Lower leg skin (tissue), 4 donors: ENCODE measurements at places on chromosomes 1 and 21.

- DNase-seq: no peak
Observed at GRCh38 chr1:248793592-248793991, 32.1 kb downstream of the SH3BP5L start.

DNA sequence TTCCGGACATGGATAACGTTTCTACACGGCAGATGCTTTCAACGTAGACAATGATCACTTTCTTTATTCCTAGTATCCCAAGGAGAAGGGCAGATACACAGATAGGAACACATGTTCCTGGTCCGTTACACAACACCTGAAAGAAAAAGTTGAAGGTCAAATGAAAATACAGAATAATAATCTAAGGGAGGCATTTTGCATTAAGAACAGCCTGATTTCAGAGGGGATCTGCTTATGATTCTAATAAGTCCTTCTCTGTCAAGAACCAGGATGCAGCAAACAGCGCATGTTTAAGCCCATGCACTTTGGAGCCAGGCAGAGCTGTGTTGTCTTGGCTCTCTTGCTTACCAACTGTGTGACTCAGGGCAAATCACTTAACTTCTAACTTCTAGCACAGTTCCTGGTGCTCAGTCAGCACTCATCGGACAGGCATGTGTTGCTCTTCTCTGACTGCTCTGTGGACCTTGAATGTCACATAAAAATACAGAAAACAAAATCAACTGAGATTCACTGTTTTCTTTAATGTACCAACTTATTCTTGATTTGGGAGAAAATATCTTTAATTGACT, 56.3 kb upstream of the CNN3 start:
- DNase-seq: no peak

- DNase-seq: peak; percentile 88
Observed at GRCh38 chr1:166164995-166165660, 1.7 kb downstream of the FAM78B start.

GRCh38 chr1:53134042-53134485, 8.4 kb downstream of the SLC1A7 start:
- DNase-seq: peak; percentile 56

- no peak for DNase-seq
Observed at GRCh38 chr21:20701235-20701634, 297.0 kb upstream of the NCAM2 start.

DNA sequence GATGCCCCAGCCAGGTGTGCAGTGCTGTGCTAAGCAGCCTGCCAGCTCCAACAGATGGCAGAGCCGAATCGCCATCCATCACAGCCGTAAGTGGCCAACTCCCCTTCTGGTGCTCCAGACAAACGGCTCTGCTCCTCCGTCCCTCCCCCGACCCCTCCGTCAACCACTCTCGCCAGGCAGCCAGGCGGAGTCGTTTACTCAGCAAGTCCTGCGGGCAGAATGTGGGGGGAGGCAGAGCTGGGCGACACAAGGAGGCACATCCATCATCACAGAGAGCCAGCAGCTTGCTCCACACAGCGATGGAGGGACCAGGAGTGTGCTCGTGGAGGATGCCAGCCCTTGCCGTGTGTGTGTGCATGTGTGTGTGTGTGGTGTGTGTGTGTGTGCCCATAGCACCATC, 206.6 kb upstream of the GRIK3 start:
- DNase-seq: no peak

DNA sequence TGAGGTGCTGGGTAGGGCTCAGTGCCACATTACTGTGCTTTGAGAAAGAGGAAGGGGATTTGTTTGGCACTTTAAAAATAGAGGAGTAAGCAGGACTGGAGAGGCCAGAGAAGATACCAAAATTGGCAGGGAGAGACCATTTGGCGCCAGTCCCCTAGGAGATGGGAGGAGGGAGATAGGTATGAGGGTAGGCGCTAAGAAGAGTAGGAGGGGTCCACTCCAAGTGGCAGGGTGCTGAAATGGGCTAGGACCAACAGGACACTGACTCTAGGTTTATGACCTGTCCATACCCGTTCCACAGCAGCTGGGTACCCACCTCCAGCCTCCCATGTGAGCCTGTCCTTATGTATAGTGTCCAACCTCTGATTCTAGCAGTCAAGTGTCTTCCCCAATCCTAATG, 1.0 kb upstream of the CRTC2 start:
- no peak for DNase-seq

DNA sequence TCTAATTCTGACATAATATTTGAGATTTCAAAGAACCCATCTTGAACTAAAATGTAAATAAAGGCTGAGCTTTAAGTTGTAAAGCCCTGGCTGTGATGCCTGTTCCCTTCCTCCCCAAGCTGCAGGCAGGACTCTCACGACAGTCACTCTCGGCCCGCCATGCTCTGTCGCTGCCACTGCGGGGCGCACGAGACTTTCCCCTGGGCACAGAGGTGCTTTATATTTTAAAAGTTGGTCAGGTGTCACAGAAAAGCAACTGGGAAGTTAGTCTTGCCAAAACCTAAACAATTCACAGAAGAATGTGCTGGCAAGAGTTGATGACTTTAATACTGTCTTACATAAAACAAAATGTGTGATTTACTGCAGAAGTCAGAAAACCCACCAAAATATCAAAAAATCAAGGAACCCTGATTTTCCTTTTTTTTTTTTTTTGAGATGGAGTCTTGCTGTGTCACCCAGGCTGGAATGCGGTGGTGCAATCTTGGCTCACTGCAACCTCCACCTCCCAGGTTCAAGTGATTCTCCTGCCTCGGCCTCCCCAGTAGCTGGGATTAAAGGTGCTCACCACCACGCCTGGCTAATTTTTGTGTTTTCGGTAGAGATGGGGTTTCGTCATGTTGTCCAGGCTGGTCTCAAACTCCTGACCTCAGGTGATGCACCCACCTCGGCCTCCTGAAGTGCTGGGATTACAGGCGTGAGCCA, 10.7 kb downstream of the LRRC47 start:
- no peak for DNase-seq

DNA sequence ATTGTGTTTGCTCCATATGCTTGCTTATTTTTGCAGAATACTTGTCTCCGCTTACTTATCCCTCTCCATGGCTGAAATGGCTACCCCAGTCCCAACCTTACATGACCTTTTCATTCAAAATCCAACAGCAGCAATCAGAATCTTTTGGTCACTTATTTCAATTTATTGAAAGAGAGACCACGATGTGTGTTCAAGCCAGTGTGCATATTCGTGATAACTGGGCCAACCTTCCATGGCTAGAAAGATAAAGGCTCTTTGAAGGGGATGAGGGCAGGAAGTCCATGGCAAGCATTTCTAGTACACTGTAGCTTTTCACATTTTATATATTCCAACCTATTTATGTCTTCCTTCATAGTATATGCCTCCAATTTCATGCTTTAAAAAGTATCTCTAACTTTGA, 23.1 kb downstream of the HSD11B1 start:
- DNase-seq: no peak
